ENCODE measurements at places on chromosomes 13 and 19. TPM values are rescaled to one million over a fixed set of nuclear protein-coding genes. Genes with fewer than 3 reads are reported as not detected.

GRCh38 chr13:40597735-40598365 lies 68.6 kb downstream of the FOXO1 start:
- DNase-seq, result no peak

GRCh38 chr13:26695891-26696311 lies 64.7 kb downstream of the GPR12 start:
- DNase-seq, result no peak

PLEKHA4 gene
- 28.9 TPM for total RNA-seq

- no peak for DNase-seq
Measured at GRCh38 chr19:46109876-46110275, 14.6 kb downstream of the IGFL3 start.

KIR2DL4 gene
- not detected for total RNA-seq

UGGT2 gene
- 67.3 TPM for total RNA-seq

- no peak for DNase-seq
Measured at GRCh38 chr19:19211499-19212420, at the start of gene NCAN. Gene NCAN (plus strand): TSS chr19:19211958. CDS start chr19:19216954, 4,996 bp downstream.

DNA sequence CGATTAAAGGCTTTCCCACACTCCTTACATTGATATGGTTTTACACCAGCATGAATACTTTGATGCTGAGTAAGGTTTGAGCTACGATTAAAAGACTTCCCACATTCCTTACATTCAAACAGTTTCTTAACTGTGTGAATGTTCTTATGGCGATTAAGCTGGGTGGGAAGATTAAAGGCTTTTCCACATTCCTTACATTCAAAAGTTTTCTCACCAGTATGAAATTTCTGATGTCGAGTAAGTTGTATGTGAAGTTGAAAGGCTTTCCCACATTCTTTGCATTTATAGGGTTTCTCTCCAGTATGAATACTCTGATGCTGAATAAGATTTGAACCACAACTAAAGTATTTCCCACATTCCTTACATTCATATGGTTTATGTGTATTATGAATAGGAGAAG lies 20.0 kb downstream of the ZNF780B start:
- no peak for DNase-seq

GRCh38 chr13:38883783-38884182 lies 106.8 kb downstream of the STOML3 start:
- no peak for DNase-seq

KLC3 gene
- not detected for total RNA-seq

DNA sequence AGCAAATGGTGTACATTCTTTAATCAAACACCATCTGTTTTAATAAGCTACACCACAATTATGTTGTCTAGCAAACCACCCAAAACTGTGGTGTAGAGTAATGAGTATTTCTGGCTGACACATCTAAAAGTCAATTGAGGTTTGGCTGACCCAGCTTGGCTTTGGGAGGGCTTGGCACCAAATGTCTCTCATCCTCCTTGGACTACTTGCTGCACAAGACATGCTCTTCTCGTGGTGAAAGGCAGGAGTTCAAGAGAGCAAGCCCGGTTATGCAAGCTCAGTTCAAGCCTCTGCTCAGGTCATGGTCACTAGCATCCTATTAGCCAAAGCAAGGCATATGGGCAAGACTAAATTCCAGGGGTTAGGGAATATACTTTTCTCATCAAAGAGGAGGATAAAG lies 37.1 kb downstream of the LACC1 start:
- no peak for DNase-seq

GRCh38 chr19:15262011-15262410 lies 29.8 kb upstream of the EPHX3 start:
- DNase-seq, result no peak

ZNF333 gene
- total RNA-seq, result 10.5 TPM

- no peak for DNase-seq
Measured at GRCh38 chr19:51027126-51027806, 850 bp upstream of the KLK11 start.

FBXW9 gene
- 8.9 TPM for total RNA-seq

Measured in fibroblast of the aortic adventitia (primary cell).